H54 (cell line): ENCODE measurements at places on chromosomes 2 and 18.

GRCh38 chr2:173002751-173003541 lies 72.7 kb upstream of the MAP3K20 start:
- DNase-seq: no peak

- no peak for DNase-seq
These were observed 98.8 kb downstream of the CTAGE1 start for GRCh38 chr18:22318745-22319407.

DNA sequence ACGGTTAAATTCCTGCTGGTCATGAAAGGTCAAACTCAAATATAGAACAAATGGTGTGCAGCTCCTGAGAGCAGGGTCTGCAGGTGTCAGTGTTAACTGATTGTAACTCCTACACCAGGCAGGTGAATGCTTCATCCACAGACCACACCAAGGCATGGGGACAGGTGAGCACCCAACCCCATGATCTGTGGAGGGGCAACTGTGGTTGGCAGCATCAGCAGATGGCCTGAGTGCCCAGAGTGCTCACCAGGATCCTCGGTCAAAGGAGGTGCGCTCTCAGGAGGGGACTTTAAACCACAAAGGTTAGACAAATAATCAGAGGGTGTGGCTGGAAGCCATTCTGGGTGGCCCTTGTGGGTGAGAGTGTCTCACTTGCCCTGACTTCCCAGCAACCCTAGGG lies 44.5 kb downstream of the PTGR3 start:
- no peak for DNase-seq

DNA sequence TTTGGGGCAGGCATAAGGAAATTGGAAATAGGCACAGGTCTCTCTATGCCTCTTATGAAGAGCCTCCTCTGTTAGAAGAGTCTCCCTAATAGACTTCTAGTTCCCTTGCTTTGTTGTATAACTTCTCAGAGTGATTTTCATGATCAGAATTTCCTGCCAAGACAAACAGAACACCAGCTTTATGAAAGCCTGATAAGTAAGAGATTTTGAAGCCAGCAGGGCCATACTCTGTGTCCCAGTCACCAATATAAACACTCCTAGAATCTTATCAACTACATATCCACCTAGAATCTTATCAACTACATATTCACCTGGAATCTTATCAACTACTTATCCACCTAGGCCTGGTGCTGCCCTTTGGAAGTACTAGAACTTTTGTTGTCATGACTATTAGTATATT lies 579.5 kb downstream of the ARHGAP15 start:
- no peak for DNase-seq

DNA sequence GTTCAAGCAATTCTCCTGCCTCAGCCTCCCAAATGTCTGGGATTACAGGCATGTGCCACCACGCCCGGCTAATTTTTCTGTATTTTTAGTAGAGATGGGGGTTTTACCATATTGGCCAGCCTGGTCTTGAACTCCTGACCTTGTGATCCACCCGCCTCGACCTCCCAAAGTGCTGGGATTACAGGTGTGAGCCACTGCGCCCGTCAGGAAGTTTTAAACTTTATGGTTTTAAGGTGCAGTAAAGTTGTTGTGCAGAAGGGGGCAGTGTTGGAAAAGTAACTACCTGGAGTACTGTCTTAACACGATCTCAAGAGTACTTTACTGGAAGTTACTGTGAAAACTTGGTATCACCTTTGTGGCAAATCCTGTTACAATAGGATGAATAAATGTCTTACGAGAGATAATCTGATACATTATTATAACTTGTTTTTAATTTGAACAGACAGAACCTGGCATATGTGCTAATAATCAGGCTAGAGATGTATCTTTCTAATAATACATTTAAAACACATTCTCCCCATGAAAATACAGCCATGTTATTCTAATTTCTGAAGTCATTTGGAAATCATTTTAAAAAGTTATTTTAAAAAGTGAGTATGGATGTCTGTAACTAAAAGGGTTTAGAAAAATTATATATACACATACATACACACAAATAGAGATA lies 10.8 kb downstream of the SPDYA start:
- DNase-seq: no peak

GRCh38 chr2:80111185-80111584 lies 193.4 kb downstream of the LRRTM1 start:
- no peak for DNase-seq

- no peak for DNase-seq
These were observed 15.0 kb downstream of the FZD5 start for GRCh38 chr2:207754498-207755383.

DNA sequence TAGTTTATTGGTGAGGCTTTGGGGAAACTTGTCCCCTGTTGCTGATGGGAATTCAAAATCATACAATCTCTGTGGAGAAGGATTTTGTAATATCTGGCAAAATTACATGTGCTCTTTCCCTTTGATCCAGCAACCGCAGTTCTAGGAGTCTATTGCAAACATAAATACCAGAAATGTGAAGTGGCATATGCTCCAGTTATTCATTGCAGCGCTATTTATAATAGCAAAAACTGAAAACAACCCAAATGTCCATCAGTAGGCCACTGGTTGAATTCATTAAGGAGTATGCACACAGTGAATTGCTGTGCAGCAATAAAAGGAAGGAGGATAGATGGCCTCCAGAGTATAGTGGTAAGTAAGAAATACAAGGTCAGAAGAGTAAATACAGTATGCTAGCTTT lies 76.5 kb downstream of the HNRNPLL start:
- no peak for DNase-seq

- no peak for DNase-seq
These were observed 493.2 kb downstream of the PID1 start for GRCh38 chr2:228777855-228778355.

DNA sequence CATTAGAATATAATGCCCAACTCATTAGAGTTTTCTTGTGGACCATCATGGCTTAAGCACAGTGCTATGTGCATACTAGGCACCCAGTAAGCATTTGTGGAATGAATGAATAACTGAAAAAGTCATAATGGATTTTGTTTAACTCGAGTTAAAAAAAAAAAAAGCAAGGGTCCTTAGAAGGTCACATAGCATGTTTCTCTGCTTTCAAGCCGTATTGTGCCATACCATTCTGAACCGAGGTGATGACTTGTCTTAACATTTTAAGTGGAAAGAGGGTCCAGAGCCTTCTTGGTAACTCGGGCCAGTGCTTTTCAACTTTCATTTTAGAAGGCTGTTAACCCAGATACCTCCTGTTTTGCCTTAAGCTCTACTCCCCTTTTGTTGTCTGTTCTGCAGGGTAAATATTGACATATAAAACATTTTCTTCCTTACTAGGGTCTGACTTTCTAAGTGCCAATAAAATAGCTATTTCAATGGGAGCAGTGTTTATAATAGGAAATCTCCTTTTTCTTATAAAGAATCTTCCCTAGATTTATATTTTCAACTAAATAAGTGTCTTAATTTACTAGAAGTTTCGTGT lies 787 bp upstream of the ADGRF3 start:
- DNase-seq: no peak

DNA sequence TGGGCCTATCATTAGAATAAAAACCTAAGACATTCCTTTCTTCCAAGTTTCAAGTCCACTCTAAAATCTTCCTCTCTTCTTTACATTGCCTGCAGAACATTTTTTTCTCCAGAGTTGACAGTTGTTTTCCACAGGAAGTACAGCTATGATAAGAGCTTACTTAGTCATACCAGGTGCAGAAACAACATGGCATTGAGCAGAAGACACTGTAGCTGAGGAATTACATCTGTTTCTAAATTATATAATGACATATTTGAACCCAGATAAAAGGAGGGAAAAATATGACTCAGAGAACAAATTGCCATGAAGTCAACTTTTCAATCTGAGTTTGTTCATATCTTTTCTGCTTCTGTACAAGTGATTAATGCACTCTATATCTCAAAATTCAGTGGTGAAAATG lies 30.2 kb downstream of the CMPK2 start:
- DNase-seq: no peak

GRCh38 chr2:125561302-125561701 lies 1094.7 kb upstream of the GYPC start:
- no peak for DNase-seq
